ENCODE measurements at places on chromosomes 3 and 15. TPM values are rescaled to one million over a fixed set of nuclear protein-coding genes. Genes with fewer than 3 reads are reported as not detected.

DNA sequence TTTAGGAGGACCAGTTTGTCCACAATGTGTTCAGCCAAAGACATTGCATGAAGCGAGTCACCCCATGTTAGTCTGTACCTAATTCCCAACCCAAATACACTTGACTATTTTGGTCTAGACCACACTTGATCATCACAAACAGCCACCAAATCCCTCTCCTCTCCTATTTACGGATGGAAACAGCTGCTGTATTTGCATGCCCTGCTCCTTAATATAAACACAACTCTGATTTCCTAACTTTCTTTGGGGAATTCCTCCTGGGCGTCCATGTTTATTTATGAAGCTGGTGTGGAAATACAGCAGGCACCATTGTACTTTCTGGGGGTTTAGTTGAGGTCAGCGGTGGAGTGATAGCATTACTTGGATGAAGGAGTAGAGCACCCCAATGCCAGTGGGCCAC lies 235.2 kb downstream of the TLE3 start:
- no peak for DNase-seq

- no peak for DNase-seq
These were observed 81.2 kb upstream of the ABHD17C start for GRCh38 chr15:80613762-80614365.

DNA sequence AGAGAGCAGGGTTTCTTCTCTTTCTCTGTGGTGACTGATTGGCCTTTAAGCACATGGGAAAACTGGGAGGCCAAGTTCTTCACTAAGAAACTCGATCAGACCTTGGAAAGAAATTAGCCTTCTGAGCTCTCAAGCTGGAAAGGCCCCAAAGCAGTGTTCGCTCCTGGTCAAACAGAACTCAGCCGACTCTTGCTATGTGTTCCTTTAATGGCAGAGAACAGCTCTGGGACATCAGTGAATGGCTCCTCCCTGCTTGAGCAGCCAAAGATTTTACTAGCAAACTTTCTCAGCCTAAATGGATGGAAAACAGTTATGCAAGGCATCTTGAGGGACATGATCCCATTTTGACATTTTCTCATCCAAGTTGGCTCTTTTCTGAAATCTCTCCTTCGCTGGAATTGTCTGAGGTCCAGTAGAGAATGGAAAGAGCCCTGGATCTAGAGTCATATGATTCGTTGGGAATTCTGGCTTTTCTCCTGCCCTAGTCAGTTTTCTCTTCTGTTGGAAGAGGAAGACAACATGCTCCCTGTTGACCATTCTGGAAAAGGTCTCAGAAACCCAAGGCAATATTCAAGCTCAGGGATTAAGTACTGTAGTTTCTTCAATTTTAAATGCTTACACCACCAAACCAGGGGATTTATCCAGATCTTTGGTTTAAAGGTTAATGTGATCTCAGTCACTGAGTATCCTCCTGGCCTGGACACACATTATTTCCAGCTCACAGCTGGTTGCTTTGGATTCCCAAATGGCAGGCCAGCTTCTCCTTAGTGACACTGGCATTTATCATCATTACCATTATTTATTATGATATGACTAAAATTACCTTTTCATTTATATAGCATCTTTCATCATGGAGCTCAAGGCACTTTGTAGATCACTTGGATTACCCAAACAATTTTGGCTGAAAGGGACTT lies 319.6 kb downstream of the AGBL1 start:
- peak; percentile 59 for DNase-seq

The FANCD2OS gene
- not detected for total RNA-seq

The MLF1 gene
- 242 TPM for total RNA-seq

The WDR72 gene
- total RNA-seq: 0.12 TPM

Measured in right cardiac atrium (tissue), 5 donors.